Activated T-helper 17 cell treated with anti-CD3 and anti-CD28 coated beads, Interleukin-2, amount 50 U/mL, for 72 hours (primary cell): ENCODE measurements at places on chromosomes 3 and 15. TPM values are rescaled to one million over a fixed set of nuclear protein-coding genes. Genes with fewer than 3 reads are reported as not detected.

The POTEB2 gene
- not detected for total RNA-seq

- ATAC-seq, result no peak
These were observed 325.7 kb downstream of the MAGI1 start for GRCh38 chr3:65713016-65713415.

- no peak for ATAC-seq
These were observed 13.5 kb downstream of the CNOT10 start for GRCh38 chr3:32698506-32698905.

DNA sequence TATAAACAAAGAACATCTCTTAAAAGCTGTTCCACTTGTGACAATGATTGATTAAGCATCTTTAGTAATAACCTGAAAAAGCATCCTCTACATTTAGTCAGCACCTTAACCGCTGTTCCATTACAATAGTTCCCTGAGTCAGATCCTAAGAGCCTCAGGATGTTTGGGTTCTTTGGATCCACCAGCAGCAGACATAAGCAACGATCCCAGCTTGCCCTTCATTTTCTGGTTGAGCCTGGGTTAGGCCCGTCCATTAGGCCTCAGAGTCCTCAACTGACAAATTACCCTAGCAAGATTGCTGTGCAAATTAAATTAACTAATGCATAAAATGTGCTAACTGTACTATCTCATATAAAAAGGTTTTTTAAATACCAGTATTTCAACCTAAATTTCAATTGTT is 42.3 kb upstream of the ROBO1 start:
- ATAC-seq, result no peak

GRCh38 chr3:10389995-10390394 is 69.1 kb upstream of the SEC13 start:
- ATAC-seq, result no peak

The IL16 gene
- total RNA-seq, result 95.0 TPM

GRCh38 chr3:188863999-188864406 is 307.8 kb upstream of the TPRG1 start:
- ATAC-seq, result no peak

DNA sequence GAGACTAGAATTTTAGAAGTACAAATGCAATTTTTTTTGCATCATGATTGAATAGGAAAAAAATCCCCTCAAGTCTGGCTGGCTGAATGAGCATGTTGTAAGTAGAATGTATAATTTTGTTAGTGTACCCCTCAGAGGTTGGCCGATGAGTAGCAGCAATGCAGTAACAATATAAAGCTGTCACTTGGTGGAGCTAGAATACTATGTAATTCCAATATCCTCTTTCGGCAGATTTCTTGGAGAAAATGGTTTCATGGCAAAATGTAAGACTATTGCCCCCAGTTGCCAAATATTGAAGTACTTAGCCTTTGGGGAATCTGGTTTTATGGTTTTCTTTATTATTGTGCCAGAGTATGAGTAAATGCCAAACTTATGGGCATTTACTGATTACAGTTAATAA is 39.8 kb upstream of the SGO1 start:
- no peak for ATAC-seq

DNA sequence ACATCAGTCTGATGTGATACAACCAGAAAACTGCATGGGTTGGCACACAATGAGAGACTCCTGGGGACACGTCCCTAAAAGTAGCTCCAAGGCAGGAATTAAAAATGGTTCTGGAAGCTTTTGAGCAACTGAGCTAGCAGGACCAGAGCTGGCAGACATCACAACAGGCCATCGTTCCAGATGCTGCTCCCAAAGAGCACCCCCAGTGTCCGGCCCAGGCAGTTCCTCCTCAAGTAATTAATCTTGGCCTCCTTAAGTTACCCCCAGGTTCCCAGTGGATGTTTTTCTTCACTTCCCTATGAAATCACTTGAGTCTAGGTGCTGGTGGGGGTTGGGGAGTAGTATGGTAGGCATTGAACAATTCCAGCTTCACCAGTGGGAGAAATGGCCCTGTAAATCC is 711.6 kb downstream of the MECOM start:
- no peak for ATAC-seq

GRCh38 chr15:39709941-39710340 is 72.7 kb downstream of the FSIP1 start:
- ATAC-seq, result no peak

DNA sequence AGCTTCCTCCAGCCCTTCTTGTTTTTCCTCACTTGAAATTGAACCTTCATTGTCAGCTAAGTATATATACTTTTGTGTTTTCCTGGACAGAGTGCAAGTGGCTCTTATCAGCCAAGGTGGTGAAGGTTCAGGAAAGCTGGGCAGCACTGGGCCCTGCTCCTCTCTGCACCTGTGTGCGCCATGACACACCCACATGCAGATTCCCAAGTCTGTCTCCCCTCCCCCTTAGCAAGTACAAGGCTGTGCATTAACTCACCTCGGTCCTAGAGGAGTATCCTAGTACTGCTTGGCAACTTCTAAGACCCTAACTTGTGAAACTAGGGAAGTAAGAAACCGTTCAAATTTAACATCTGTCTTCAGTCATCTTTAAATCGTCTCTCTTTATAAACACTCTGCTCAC is 85.8 kb downstream of the SLC49A4 start:
- no peak for ATAC-seq

- no peak for ATAC-seq
These were observed 8.7 kb upstream of the CGNL1 start for GRCh38 chr15:57367556-57367955.

DNA sequence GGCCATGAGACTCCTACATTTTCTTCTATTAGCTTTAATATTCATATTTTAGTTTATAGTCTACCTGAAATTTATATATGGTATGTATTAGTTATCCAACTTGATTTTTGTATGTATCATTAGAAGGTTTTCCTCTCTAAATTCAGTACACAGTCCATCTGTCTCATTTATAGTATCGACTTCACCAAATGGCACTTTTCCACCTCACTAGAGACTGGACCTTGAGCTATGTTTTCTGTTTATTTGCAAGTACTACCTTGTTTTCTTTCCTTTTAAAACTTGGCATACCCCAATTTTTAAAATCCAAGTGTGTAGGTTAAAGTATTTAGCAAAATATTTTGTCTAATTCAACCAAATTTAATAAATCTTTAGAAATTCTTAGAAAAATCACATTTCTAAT is 1137.5 kb downstream of the NSUN3 start:
- ATAC-seq, result no peak

DNA sequence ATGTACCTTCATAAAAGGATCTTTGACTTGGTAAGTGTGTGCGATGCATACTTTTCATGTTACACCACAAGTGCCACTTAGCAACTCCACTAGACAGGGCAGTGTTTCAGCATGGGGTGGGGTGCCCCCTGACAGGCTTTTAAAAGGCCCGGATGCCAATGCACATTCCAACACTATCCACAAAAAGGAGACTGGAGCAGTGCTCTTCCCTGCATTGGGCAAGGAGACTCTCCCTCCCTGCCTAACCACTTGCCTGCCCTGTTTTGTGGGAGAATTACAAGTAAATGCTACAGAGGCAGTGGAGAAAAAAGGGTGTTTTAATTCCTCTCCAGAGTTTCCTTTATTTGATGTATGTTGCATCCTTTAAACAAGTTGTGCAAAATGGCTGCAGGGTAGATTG is 1.7 kb upstream of the RARB start:
- no peak for ATAC-seq

- ATAC-seq, result no peak
These were observed 395.2 kb upstream of the TPM1 start for GRCh38 chr15:62647202-62647842.

DNA sequence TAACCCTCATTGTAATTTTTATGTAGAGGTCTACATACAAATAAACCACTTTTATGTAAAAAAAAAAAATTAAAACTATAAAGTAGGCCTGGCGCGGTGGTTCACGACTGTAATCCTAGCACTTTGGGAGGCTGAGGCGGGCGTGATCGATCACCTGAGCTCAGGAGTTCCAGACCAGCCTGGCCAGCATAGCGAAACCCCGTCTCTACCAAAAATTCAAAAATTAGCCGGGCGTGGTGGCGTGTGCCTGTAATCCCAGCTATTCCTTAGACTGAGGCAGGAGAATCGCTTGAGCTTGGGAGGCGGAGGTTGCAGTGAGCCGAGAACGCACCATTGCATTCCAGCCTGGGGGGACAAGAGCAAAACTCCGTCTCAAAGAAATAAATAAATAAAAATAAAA is 766 bp upstream of the SLC12A6 start:
- ATAC-seq, result no peak

DNA sequence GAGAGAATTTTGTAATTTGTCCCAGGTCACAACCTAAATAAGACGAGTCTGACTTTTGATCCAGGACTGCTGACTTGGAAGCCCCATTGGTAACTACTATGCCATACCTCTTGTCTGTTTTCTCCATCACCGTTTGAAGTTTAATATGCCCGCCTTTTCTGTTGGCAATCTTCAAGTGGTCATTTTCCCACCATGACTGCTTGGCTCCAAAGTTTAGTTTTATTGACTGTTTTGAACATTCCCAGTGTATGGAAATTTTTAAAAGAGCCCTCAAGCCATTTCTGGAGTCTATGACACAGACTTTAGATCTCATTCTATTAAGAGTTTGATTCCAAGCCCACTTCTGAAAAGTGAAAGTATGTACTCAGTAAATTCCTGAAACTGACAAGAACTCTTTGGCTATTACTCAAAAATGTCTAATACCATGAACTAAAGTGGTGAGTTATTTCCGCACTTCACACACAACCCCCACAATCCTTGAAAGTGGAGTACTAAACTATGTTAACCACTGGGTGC is 136.7 kb upstream of the ADAMTS9 start:
- ATAC-seq, result no peak

The MFN1 gene
- total RNA-seq, result 29.8 TPM

GRCh38 chr15:42721016-42721415 is 15.9 kb downstream of the CDAN1 start:
- ATAC-seq, result no peak

DNA sequence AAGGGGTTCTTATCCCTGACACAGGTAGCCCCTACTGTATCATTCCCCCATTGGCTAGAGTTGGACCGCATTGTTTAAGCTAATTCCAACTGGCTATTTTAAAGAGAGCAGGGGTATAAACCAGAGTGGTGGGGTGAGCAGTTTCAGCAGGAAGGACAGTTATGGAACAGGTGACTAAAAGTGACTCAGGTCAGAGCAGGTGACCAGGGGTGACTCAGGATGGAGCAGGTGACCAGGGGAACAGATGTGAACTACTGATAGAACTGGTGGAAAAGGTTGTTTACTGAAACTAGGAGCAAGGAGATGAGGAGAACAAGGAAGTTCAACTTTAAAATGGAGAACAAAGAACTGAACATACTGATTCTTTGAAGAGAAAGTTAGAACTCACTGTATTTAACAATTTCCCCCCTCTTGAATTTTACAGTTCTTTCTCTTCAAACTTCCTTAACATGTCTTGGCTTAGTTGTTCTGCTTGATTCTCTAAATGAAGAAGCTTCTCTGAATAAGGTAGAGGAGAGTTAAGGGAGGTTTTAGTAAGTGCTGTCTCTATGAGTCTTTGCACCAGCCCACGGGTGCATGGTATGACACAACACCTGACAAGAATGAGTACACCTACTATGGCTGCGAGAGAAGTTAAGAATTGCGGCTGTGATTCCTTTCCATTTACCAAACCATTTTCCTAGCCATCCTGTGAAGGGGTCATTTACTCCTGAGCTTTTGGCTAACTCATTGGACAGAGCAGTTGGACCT is 83.4 kb upstream of the WNT7A start:
- peak; percentile 47 for ATAC-seq

- no peak for ATAC-seq
These were observed 79.9 kb upstream of the MITF start for GRCh38 chr3:69659180-69659910.

GRCh38 chr15:43534897-43535296 is 17.5 kb downstream of the MAP1A start:
- no peak for ATAC-seq

DNA sequence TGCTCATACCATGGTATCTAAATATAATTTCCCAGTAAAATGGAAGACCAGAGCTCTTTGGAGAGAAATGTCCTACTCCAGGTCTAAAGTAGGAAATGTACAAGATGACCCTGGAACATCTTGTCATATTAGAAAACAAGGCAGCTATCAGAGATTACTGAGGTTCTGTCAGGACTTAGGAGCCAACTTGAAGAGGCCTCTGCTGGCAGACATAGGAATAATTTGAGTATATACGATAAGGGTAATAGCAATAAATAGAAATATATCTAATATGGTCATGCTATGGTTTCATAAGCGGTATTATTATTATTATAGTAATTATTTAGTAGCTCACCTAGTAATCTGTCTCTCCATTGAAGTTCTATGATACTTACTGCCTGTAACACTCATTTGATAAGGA is 224.2 kb downstream of the SOX2 start:
- no peak for ATAC-seq

The SLC22A13 gene
- 0.99 TPM for total RNA-seq

GRCh38 chr15:74768771-74769342 is 13.0 kb upstream of the CSK start:
- ATAC-seq, result peak; percentile 52
